ENCODE measurements at places on chromosomes 7 and 10.

DNA sequence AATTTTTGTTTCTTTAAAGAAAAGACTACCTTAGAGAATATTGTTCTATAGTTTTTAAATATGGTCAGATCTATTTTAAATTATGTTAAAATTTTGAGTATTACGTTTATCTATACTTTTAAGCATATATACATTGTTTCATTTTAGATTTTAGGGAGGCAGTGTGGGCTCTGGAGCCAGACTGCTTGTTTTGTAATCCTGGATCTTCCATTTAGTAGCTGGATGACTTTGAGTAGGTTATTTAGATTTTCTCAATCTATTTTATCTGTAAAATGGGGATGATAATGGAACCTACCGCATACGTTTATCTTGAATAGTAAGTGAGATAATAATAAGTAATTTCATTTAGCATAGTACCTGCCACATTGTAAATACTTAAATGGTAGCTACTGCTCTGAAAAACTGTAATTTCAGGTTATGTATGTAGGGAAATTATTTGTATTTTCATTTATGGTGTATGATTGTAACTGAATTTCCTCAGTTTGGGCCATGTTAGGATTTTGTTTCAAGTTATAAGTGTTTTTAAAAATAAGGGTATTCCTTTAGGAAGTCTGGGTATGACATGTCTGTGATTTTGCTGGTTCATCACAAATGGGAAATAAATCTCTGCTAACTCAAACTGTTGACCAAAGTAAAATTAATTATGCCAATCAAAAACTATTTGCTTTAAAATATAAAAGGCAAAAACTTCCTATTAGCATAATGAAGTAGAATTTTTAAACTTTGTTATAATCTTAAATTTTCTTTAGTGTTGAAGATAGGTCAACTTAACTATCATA, 6.5 kb downstream of the PTEN start:
- no peak for DNase-seq

- DNase-seq: no peak
Measured at GRCh38 chr7:115221456-115221855, 299.6 kb downstream of the MDFIC start.

- DNase-seq: no peak
Measured at GRCh38 chr10:8036506-8037198, 17.8 kb upstream of the GATA3 start.

DNA sequence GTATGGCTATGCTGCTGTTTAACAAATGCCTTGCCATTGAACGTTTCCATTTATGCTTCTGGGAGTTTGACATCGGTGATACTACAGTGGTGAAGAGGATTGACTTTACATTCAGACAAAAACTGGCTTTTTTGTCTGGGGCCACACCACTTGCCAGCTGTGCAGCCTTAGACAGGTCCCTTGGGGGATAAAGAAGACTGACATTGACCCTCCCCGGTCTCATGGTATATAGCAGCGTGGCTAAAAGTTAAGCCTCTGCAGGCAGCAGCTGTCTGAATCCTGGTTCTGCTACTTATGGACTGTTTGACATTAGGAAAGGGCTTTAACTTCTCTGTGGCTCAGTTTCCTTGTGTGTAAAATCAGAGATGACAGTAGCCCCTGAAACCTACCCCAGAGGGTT, 42.0 kb upstream of the PTF1A start:
- DNase-seq: no peak

DNA sequence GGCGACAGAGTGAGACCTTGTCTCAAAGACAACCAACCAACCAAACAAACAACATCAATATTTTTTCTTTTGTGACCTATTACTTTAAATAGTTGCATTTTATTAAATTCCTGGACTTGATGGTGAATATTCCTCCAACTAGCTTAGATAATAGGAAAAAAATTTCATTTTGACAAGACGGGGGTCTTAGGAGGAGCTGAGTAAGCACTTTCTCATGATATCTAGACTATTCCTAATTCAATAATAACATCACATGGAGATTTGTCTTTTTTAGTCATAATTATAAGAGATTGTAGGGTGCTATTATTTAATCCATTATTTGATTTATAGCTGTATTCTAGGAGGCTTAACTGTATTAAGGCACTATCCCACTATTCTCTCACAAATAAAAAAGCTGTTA, 702.5 kb downstream of the PHTF2 start:
- no peak for DNase-seq

DNA sequence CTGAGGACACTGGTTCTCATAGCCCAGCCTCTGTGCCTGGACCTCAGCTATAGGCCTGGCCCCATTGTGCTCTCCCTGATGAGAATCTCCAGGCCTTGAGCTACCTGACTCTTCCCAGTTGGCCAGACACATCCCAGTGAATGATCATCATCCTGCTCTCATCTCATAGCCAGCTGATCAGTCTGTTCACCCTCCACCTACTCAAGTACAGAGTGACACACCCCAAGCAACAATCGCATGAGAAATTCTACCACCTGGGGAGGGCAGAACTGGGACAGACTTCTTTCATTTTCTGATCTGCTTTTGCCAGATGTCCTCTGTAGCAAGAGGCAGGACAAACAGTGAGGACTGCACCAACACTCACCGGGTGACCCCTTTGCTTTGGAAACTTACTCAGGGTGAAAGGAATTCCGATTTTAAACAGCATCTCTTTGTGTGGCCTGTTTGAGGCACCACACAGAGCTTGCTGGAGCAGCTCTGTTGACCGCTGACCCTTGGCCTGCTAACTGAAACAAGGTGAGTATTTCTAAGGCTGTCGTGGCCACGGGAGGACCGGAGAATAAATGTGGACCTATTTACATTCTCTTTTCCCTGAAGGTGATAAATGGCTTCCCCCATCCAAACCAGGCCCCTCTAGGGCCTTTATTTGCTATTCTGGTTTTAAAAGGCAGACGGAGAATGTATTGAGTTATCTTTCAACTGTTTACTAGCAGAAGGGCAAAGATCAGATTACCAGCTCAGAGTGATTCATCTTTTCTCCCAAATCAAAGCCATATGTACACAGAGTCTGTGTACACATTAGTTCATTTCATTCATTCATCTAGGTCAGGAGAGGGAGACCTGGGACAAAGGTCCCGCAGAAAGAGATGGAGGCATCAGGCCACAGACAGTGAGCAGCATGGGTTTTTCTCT, 181.4 kb upstream of the TNS3 start:
- DNase-seq: no peak

GRCh38 chr10:101114646-101115045, 16.5 kb upstream of the TLX1 start:
- peak; percentile 15 for DNase-seq

DNA sequence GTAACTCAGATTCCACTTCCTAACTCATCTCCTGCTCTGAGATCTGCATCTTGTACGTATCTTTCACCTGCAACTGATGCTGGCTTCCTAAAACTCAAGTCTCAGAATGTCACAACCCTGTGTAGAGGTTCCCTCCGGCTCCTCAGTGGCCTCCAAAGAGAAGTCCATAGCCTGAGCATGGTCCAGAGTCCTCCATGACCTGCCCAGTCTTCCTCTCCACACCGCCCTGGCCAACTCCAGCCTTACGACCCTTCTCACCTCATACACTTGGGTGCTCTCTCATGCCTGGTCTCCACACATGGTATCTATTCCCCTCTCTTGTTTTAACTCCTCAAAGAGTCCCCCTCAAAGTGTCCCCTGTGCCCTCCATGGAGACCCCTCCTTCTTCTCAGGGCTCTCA, 41.9 kb downstream of the RAMP3 start:
- no peak for DNase-seq

DNA sequence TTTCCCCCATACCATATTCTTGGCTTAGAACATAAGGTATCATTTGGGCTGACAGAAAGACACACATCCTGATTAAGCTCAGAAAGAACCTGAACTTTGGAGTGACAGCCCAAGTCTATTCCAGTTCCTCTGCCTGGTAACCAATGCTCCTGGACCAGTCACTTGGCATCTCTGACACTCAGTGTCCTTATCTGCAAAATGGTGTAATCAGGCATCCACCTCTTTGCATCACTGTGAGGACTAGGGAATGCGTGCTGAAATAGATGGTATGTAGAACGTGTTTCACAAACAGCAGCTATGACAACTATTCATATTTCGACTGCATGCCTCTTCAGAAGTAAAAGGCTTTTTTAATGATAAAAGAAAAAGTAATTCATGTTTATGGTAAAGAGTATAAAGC, 26.2 kb upstream of the PIK3AP1 start:
- no peak for DNase-seq

DNA sequence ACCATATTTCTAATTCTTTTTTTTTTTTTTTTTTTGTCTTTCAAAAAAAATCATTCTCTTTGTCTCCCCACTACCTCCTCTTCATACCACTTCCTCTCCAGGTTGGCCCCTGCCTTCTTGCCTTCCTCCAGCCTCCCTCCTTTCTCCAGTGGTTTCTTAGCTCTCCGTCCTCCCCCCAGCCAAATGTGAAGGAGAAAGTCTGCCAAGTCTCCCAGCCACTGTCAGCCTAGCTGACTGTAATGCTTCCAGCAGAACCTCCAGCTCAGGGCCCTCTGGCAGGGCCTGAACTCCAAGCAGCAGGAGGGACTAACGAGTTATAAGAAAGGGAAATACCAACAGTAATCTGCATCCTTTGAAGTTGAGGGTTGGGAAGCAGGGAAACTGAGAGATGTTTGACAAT, 35.5 kb upstream of the BICC1 start:
- DNase-seq: no peak
